Stimulated activated CD8-positive, alpha-beta memory T cell treated with anti-CD3 and anti-CD28 coated beads, Interleukin-7, amount 100 ng/mL, for 24 hours (primary cell): ENCODE measurements at places on chromosomes 1 and 21.
A peak's percentile ranks its signal among the peaks of the same experiment; 100 is the strongest.

- no peak for DNase-seq
These were observed 94.0 kb downstream of the LRRC7 start for GRCh38 chr1:69661686-69662085.

DNA sequence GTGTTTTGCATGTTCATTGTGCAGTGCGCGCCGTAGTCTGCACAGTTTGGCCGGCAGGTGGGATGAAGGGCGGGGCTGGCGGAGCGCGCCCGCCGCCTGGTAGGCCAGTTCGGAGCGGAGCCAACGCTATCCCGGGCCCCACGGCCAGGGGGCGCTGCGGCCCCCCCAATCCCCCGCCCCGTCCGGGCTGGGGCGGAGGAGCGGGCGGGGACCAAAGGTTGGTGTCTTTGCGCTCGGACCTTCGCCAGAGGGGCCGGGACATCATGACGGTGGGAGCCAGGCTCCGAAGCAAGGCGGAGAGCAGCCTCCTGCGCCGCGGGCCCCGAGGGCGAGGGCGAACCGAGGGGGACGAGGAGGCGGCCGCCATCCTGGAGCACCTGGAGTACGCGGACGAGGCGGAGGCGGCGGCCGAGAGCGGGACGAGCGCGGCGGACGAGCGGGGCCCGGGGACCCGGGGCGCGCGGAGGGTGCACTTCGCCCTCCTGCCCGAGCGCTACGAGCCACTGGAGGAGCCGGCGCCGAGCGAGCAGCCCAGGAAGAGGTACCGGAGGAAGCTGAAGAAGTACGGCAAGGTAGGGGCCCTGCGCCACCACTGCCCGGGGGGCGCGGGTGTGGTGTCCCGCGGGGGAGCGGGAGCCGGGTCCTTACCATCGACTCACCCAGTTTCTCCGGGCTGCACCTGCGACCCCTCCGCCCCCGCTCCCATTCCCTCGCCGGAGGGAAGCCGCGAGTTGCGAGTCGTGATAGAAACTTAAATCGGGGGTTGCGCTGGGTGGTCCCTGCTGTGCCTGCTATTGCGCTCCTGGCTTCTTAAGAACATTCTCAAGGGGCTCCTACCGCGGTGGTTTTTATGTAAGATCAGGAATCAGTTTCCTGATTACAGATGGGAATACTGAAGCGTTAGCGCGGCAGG, at the start of gene C1orf115:
TSS of gene C1orf115 (plus strand) at position 224 of the 913 bp plus-strand sequence. CDS start at position 264, 40 bp downstream.
- peak; percentile 53 for DNase-seq

DNA sequence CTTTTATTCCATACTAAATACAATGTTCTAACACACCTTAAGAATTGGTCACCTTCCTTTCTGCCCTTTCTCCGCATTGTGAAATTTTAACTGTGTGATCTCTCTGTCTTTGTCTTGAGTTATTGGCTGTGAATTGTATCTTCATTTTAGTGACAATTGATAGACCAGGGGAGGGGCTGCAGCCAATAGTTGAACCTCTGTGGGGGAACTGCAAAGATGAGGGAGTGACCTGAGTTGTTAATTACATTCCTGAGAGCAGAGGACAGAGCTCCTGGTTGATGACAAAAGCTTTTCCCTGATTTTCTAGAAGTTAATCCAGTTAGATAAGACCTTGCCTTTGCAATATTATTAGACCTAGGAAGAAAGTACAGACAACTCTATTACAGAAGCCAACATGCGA, 1535.7 kb downstream of the BRINP3 start:
- DNase-seq = no peak

DNA sequence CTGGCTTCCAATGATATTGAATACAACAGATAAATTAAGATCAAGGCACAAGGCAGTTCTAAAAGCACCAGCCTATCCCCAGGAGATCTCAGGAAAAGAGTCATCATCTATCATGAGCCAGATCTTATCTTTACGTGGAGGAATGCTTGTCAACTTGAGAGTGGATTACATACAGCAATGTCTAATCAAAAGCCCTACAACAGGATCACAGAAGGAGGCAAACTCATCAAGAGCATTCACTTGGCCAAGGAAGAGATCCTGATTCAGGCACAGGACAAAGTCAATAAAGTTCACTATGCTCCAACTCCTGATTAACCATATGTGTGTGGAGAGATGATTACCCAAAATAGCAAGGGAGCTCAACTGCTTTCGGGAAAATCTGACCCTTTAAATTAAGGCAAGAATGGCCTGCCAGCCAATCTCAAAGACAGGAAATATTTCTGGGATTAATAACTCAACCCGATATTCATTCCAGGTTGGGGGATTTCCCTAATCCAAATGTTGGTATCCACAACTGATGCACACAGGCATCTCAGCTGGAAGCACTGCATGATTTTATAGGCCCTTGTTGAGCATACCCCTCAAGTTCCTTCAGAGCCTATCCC, 33.7 kb downstream of the TBX15 start:
- no peak for DNase-seq

GRCh38 chr1:48794816-48795215, 18.1 kb upstream of the BEND5 start:
- DNase-seq = no peak
